ENCODE measurements at places on chromosomes 2 and 18.

GRCh38 chr2:225100269-225100668 is 58.0 kb upstream of the DOCK10 start:
- H3K4me3 ChIP-seq: no peak overlapping the region
- DNase-seq: no peak
- no peak overlapping the region for H3K27ac ChIP-seq
- no peaks in the 10 kb centered on the region for H3K27me3 ChIP-seq

- H3K4me3 ChIP-seq: no peak overlapping the region
- H3K4me1 ChIP-seq: peaks cover 3% of the 10 kb centered on the region
- DNase-seq: no peak
- no peaks in the 10 kb centered on the region for H3K27me3 ChIP-seq
- H3K36me3 ChIP-seq: peaks cover under 1% of the 10 kb centered on the region
- no peak overlapping the region for H3K27ac ChIP-seq
These were observed 13.5 kb downstream of the PPP1CB start for GRCh38 chr2:28764909-28765711.

DNA sequence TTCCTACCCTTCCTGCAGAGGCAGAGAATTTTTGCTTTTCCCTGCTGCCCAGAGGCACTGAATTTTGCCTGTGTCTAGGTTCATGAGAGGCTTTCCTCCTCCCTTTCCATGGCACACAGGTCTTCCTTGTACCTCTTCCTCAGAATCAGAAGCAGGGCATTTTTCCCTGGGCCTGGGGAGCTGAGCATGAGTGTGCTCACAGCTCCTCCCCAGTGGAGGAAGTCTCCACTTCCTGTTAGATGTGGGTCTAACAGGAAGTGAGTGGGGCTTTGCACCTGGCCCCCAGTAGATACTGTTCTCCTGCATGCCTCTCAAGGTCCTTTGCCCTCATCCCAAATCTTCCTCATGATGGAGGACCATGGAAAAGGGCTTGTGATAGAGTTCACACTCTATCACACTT is 297.2 kb upstream of the FIGN start:
- H3K36me3 ChIP-seq: no peaks in the 10 kb centered on the region
- no peaks in the 10 kb centered on the region for H3K4me1 ChIP-seq
- H3K27me3 ChIP-seq: no peaks in the 10 kb centered on the region
- DNase-seq: no peak
- no peak overlapping the region for H3K4me3 ChIP-seq
- no peak overlapping the region for H3K27ac ChIP-seq

DNA sequence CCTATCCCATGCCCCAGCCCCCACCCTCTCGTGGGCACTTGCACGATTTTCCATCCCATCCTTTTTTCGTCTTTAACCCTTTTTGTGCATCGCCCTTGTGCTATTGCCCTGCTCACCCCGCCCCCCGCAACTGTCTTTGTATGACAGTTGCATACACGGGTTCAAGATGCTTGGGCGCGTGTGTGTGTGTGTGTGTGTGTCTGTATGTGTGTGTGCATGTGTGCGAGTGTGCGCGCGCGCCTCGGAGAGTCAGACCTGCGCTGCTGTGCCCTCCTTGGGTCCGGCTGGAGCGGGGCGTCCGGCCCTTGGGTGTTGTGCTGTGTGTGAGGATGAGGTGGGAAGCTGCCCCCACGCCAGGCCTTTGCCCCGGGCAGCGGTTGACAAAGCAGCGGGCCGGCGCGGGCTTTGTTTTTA is 230.7 kb downstream of the HAUS1 start:
- H3K27me3 ChIP-seq: peaks cover 6% of the 10 kb centered on the region
- no peaks in the 10 kb centered on the region for H3K36me3 ChIP-seq
- no peak overlapping the region for H3K4me3 ChIP-seq
- H3K27ac ChIP-seq: no peak overlapping the region
- no peak for DNase-seq
- H3K4me1 ChIP-seq: no peaks in the 10 kb centered on the region

DNA sequence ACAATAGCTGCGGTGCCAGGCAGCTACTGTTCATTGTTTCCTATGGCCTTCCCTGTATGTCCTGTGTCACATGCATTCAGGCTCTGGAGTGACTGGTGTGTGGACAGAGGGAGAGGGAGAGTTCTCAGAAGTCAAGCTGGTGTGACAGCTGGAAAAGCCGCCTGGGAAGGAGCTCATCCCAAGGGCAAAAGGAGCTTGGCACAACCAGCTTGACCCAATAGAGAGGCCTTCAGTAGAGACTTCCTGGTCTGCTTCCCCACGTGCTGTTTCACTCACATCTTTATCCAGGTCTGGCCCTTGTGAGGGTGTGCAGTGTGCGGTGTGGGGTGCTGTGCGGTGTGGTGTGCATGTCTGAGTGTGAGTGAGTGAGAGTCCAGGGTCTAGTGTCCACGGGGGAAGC is 11.1 kb upstream of the NT5DC4 start:
- no peaks in the 10 kb centered on the region for H3K36me3 ChIP-seq
- no peaks in the 10 kb centered on the region for H3K27me3 ChIP-seq
- H3K4me1 ChIP-seq: no peaks in the 10 kb centered on the region
- no peak overlapping the region for H3K27ac ChIP-seq
- no peak overlapping the region for H3K4me3 ChIP-seq

DNA sequence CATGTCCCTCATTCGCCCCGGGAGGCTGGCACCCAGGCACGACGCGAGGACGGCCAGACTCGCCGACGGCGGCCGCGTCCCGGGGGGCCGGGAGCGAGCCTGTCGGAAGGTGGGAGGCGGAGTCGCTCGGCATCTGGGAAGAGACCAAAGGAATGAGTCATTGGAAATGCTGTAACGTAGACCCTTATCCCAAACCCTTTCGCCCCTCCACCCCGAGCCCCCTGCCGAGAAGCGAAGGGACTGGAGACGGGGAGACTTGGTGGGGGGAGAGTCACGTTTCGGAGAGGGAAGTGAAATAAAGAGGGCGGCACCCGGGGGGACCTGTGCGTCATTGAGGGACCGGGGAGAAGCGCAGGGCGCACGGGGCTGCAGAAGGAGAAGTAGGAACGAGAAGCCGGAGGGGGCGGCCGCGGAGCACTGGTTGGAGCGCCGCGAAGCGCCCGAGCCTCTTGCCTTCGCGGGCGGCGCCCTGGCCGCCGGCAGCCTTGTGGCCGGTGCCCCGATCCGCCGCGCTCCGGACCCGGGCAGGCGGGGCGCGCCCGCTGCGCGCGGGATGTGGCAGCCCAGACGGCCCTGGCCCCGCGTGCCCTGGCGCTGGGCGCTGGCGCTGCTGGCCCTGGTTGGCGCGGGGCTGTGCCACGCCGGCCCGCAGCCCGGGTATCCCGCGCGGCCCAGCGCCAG is at the start of gene EMILIN2:
Gene EMILIN2, plus strand, starts transcription at position 371 of the 681 bp plus-strand sequence. Its CDS starts 183 bp downstream, at position 554.
- H3K36me3 ChIP-seq: no peaks in the 10 kb centered on the region
- H3K27ac ChIP-seq: no peak within 1 kb of the TSS
- H3K4me1 ChIP-seq: peaks cover 11% of the 10 kb centered on the region
- DNase-seq: peak; percentile 54
- peak within 1 kb of the TSS; percentile 17 for H3K4me3 ChIP-seq

DNA sequence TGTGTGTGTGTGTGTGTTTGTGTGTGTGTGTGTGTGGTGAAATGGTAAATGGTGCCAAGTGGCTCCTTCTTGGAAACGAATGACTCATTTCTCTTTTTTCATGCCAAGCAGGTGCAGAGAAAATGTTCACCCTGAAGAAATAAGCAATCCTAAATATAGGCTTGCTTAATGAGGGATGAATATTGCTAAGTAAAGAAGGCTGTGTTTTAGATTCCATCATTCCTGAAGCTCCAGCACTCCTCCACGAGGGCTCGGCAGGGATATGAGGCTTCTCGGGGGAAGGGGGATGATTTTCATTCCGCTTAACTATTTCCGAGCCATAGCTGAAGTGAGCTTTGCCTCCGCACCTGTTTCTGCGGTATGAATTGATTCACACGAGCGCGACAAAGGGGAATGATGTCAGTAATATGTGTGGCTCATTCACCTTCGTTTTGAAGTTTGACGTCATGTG is 72.9 kb downstream of the TSN start:
- H3K4me1 ChIP-seq: no peaks in the 10 kb centered on the region
- H3K4me3 ChIP-seq: no peak overlapping the region
- no peaks in the 10 kb centered on the region for H3K27me3 ChIP-seq
- no peak for DNase-seq
- no peak overlapping the region for H3K27ac ChIP-seq

Data from adrenal gland (tissue), 19 donors.